ENCODE measurements at places on chromosomes 6 and 20.

DNA sequence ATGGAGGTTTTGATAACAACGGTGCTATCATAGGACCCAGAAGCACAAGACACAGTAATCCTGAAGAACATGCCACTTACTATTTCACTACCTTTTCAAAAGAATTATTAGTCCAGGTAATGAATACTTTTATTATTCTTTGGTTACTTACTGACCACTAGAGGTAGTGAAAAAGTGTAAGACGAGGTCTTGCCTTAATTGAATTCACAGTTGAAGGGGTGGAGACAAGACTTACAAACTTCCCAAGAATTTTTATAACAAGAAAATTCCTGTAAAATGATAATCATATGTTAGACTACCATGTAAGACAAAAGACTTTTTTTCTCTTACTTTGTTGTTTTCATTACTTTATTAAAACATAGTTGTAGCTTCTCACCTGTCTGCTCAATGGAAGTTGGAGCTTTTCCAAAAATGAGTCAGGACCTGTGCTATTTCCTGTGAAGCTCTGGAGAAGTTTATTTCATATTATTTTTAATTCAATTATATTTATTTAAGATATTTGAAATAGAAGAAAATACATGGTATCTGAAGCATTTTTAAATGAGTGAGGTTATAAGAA lies 52.4 kb downstream of the DOP1A start:
- no peak for DNase-seq

GRCh38 chr20:23435626-23436539 lies 3.6 kb upstream of the CSTL1 start:
- DNase-seq = no peak

DNA sequence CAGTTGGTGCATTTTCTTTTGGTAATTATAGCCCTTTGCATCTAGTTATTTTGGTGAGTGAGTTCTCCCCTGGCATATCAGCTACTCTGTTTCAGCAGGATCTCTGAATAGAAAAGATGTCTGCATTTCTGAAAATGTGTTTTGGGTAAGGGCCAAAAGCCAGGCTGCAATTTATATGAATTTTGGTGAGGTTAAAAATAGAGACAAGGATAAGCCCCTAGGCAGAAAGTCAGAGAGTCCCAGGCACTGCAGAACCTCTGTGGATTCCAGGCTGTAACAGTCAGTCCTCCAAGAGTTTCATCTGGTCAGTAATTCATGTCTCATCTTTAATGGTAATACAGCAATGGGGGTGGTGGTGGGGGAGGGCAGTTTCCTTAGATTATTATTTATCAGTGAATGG lies 53.0 kb downstream of the HDGFL1 start:
- DNase-seq = no peak

DNA sequence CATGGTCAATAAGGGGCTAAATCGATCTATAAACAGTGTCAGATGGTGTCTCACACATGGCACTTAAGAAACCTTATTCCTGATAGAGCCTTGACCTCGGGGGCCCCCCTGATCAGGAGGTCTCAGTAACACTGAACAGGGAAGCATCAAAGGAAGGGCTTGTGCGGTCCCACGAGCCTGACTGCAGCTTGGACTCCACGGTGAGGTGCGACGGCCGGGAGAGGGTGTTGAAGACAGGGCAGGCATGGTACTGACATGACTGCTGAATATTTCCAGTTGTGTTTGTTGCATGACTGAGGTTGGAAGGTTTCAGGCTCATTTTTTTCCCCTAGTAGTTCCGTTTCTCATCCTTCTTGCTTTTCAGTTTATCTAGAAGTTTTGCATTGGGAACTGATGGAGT lies 107.1 kb upstream of the JAG1 start:
- no peak for DNase-seq

- no peak for DNase-seq
Observed at GRCh38 chr20:4136078-4136966, 121.0 kb upstream of the RNF24 start.

DNA sequence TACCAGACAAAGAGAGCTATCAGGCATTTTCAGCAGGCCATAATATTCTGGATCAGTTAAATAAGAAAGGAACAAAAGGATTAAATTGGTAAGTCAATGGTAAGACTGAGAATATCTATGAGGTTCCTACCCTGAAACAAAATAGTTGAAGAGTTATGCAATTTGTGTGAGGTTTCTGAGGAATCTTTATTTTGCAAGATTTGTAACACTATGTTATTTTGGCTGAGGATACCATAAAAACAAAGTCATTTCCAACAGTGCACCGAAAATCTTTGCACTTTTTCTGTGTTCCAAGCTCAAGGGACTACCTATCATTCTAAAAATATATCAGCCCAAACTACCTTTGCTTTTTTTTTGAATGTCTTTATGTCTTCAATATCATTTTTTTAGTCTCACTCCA lies 383.3 kb upstream of the CITED2 start:
- no peak for DNase-seq

- DNase-seq = no peak
Observed at GRCh38 chr6:16547587-16547986, 213.7 kb downstream of the ATXN1 start.

GRCh38 chr6:139134064-139134395 lies 850 bp upstream of the HECA start:
- DNase-seq = no peak

GRCh38 chr6:170292407-170293158 lies 1.7 kb upstream of the DLL1 start:
- no peak for DNase-seq

DNA sequence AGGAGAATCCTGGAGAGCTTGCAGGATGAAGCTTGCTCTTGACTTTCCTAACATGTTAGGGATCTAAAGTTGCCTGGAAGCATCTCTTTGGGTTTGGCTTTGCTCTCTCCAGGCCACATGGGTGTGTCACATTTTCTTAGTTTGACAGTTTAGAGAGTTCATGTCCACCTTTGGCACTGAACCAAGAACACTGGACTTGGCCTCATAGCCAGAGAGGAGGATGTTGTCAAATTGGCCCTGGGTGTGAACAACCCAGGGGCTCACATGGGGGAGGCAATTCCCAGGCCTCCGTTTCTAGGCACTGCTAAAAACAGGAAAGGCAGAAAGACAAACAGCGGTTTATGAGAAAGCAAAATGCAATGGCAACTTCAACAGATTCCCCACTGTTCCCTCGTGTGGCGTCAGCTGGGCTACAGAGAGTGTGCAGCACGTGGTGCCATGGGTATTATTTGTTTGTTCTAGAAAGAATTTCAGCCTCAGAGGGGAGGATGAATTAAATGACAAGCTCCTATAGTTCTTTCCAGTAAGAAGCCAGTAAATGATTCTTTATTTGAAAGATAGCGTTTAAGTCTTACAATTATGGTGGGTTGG lies 93.9 kb downstream of the CLIC5 start:
- DNase-seq = no peak

DNA sequence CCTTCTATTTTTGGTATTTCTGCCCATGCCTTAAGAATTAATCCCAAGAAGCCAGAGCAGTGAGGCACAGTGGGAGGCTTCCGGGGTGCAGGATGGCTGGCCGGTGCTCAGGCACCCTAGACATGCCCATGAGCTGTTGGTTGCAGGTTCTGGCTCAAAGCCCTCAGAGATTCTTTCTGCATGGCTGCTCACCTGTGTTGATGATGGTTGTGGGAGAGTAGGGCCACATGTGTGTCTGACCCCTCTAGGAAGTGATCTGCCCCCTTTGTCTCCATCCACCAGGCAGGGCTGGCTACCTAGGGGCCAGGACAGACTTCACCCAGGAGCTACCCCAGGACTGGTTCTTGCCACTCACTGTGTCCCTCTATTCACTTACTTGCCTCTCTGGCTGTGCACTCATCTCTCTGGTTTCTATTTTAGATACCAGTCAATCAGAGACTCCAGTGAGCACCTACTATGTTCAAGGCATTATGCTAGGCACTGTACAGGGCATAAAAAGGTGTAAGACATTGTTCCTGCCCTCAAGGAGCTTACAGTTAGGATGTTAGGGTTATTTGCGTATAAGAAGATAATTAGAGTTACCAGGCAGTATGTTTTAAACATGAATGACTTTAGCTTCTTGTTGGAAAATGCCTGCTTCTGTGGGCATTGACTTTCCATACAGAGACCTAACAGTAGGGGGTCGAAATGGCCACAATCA lies 16.8 kb downstream of the CD83 start:
- DNase-seq = no peak

GRCh38 chr6:159880412-159880975 lies 10.3 kb upstream of the MAS1 start:
- DNase-seq = no peak

- no peak for DNase-seq
Observed at GRCh38 chr6:136893187-136893586, 28.9 kb upstream of the SLC35D3 start.

DNA sequence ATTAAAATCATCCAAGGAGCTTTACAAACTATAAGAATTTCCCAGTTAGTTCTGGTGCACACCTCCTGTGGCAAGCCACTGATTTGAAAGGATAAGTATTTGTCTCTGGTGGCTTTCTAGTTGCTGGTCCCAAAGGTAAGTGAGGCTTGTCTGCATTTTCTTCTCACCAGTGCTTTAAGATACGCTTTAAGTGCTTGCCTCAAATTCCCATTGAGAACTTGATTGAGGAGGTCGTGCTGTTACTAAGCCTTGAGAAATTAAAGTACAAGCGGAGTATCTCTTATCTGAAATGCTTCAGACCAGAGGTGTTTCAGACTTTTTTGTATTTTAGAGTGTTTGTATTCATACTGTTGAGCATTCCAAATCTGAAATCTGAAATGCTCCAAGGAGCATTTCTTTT lies 29.9 kb upstream of the MYO6 start:
- DNase-seq = no peak

- DNase-seq = no peak
Observed at GRCh38 chr6:156807028-156807427, 29.9 kb downstream of the ARID1B start.

DNA sequence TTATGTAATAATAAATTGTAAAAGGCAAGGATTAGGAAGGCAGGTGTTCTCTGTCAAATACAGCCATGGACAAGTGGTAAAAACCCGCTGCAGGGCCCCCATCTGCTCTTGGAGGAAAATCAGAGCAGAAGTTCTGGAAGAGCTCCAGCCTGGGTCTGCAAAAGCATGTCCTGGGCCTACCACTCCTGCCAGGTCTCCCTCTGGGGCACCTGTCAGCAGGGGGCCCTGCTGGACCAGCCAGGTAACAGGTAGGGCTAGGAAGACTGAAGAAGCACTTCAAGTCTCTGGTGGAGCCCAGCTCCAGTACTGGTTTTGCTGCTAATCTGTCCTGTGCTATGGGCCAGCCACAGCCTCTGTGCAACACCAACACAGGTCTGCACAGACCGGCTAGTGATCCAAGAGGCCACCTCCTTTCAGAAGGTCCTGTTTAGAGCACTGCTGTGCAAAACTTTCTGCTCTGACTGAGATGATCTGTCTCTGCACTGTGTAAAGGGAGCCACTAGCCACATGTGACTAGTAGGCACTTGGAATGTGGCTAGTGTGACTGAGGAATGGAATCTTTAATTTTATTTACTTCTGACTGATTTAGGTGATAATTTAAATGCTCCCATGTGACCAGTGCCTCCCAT lies 30.2 kb downstream of the RRBP1 start:
- no peak for DNase-seq

GRCh38 chr6:108452711-108453195 lies 108.0 kb upstream of the FOXO3 start:
- no peak for DNase-seq

DNA sequence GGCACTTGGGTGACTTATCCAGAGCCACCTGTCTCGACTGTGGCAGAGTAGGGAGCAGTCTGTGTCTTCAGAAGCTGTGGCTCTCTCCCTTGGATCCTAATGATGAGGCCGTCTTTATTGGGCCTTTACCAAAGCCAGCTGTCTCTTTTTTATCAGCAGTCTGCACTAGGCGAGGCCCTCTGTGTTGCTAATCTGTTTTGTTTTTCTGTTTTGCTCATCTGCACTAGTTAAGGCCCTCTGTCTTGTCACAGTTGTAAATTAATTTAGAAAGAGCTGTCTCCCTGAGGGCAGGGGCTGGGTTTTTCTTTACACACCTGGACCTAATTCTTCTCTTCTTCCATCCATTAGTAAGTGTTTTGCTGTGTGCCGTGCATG lies 45.0 kb downstream of the CDS2 start:
- no peak for DNase-seq

DNA sequence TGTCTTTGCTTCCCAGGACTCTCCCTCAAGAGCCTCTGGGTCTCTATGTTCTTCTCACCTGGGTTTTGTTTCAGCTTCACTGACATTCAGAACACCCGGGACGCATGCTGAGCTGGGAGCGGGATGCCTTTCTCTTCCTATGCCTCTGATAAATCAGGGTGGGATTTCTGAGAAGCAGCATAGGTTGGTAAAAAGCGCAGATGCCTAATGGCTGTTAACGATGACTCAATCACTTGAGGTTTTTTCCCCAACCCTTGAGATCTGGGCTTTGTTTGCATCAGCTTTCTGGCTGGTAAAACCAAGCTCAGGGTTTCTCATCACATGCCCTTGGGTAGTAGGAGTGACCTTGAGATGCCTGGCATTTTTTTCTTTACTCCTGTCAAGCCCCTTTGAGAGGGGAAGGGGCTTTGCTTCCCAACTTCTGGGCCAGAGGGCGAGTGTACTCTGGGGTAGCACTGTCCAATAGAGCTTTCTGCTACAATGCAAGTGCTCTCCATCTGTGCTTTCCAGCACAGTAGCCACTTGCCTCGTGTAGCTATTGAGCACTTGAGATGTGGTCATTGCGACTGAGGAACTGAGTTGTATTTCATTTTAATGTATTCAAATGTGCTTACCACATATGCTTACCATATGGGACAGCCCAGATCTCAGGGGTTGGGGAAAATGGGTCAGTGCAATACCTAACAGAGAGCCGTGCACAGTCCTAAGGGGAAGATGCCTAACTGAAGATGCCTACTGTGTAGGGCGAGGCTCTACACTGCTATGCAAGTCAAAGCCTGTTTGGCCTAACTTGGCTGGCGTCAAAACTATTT lies 69.1 kb downstream of the PPP1R14C start:
- no peak for DNase-seq
